ENCODE measurements at places on chromosomes 16 and 17.

DNA sequence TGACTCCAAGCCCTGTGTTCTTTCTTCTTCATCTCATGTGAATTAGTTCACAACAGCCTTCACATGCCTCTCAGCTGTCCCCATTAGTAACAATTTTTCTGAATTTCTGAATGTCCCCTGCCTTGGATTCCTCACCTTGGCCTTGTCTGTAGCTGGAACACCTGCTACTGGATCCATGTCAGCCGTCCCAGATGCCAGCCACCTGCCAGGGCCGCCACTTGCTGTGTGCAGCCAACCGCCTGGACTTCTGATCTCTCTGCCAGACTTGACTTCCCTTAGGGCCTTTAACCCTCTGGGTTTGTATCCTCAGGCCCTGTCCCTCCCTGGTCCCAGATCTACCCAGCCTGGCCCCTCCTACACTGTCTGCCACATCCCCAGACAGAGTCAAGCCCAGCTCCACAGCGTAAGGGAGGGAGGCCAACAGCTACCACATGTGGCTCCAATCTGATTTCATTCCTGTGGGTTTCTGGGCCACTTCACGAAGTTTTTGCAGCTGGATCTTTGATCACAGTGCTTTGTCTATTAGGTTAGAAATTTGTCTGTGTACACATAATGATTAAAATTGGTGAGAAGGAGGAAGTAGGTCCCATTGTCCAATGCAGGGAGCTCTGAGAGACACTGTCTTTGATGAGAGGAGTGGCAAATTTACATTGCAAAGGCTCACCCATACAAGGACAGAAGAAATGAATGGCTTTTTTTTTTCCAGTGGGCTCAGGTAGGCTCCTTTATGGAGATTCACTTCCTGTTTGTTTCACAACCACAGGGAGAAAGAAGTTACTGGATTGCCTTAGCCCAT is 15.3 kb downstream of the MPP2 start:
- DNase-seq: no peak

DNA sequence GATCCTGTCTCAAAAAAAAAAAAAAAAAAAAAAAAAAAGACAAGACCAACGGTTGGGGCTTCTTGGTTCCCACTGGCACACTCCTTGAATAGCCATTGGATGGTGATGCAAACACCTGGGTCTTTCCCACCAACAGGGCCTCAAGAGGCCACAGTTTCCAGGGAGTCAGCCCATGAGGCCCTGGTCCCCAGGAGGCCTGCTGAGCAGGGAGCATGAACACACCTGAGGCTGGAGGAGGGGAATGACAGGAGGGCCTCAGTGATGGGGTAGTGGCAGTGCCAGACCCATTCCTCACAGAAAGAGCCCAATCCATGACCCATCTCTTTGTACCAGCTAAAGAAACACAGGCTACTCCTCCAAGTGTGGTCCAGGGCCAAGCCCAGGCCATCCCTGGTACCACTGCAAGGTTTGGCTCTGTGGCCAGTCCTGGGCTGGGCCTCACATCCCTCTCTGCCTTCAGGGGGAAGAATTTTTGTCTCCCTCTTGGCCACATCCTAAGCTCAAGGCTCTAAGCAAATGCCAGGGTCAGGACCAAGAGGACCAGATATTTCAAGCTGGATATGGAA is 13.9 kb downstream of the ARL2BP start:
- peak; percentile 6 for DNase-seq

DNA sequence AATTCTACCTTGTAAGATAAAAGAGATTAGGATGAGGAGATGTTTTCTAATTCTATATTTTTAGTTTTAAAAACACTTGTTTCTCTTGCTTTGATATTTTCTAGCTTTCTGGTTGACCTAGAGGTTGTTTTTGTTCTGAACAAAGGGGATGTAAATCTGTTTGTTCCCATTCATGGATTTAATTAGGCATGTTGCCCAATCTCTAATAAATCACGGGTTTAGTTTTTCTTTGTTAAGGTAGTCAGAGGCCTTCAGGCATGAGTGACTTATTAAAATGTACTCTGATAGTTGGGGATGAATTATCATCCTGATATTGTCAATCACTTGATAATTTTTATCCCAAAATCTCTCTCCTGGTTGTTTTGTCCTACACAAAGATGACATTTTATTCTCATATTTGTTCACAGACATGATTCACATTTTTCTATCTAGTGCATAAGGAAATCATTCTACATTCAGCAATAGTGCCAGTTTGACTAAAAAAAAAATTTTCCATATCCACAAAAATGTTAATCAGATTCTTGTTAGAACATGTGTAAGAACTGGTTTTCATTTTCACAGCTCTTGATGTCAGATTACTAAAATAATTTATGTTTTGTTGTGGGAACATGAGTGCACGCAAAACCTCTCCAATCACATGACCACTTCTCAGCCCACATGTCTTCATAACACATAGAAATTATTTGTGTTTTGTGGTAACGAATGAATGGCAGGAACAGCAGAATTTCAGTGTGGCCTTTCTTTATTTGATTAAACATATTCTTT is 95.7 kb upstream of the AKTIP start:
- DNase-seq: no peak

GRCh38 chr17:60153606-60154390 is 4.0 kb downstream of the CA4 start:
- no peak for DNase-seq

DNA sequence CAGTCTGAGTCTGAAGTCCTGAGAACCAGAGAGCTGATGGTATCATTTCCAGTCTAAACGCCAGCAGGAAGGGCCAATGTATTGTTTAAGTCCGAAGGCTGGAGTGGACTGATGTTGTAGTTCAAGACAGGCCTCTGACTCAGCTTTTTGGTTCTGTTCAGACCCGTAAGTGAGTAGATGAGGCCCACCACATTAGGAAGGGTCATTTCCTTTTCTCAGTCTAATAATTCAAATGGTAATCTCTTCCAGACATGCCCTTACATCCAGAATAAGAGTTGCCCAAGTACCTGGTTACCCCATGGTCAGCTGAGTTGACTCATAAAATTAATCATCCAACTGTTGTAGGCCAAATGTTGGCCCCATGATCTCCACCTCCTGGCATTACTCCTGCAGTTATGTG is 442.6 kb upstream of the HSBP1 start:
- DNase-seq: no peak

GRCh38 chr16:31421587-31421986 is 6.6 kb downstream of the COX6A2 start:
- no peak for DNase-seq

GRCh38 chr16:81265658-81266451 is 27.4 kb downstream of the BCO1 start:
- peak; percentile 86 for DNase-seq

DNA sequence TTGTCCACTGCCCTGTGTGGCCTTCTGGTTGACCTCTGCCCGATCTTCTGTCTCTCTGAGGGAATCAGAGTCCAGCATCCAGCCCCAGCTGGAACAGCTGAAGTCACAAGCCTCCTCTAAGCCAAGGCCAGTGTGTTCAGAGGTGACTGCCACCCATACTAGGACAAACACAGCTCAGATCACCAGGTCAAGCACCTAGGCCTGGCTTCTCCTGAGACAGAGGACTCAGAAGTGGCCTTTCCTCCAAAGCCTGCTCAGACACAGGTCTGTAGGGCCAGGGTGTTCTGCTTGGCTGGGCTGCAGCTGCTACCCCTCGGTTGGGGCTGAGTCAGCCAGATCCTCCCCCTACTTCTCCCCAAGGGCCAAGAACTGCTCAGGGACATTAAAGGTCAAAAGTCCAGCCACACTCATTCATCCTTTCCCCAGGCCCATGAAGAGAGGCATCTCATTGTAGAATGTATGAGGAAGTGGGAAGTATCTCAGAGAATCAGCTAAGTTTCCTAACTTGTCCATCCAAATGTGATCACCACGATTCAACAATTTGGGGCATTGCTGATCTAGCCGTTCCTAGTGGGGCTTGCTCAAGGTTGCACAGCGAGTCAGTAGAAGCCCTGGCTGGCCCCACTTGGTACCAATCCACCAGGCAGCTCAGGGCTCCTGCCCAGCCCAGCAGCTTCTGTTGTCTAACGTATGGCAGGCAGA is 7.6 kb downstream of the SLC46A1 start:
- DNase-seq: no peak

GRCh38 chr17:30091121-30091670 is 25.4 kb upstream of the NSRP1 start:
- DNase-seq: no peak

DNA sequence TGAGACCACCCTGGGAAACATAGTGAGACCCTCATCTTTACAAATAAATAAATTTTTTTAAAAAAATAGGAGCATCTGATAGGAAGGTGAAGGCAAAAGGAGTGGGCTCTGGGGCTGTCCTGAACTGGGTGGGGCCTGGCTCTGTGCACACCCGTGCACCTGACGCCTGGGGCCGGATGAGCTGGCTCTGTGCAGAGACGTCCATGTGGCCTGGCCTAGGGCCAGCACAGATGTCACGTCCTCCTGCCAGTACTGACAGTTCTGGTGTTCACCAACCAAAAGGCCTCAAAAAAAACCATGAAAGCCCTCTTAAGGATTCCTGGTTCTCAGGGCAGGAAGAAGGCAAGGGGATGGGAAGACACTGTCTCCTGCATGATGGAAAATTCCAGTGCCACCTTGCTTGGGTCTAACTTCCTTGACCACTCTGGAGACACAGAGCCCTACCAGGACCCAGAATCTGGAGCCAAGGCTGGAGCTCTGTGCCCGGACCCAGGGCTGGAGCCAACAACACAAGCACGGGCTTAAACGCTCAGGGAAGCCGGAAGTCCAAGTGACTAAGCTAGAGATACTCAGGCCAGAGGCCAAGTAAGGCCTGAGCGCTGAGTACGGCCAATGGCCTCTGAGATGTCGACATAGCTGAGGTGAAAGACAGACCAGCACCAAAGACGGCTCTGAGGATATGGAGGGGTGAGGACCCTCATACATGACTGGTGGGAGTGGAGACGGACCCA is 32.9 kb downstream of the COPRS start:
- DNase-seq: no peak

DNA sequence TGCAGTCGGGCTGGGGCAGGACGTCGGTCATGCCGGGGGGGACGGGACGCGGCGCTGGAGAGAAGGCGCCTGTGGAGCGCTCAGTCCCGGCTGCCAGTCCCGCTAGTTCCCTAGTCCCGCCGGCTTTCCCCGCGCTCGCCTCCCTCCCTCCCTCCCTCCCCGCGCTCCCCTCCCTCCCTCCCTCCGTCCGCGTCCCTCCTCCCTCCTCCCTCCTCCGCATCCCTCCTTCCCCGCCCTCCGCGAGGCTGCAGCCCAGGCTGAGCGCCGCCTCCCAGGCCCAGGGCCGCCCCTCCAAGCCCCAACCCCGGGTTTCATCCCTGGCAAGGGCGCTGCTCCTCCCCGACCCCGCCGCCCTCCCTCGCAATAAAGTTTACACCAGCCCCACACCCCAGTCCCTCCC is 34.8 kb downstream of the TIMM22 start:
- peak; percentile 74 for DNase-seq

- DNase-seq: no peak
Measured at GRCh38 chr17:78779850-78780249, 2.2 kb downstream of the CYTH1 start.

- DNase-seq: no peak
Measured at GRCh38 chr16:10929853-10930754, 12.2 kb downstream of the DEXI start.

DNA sequence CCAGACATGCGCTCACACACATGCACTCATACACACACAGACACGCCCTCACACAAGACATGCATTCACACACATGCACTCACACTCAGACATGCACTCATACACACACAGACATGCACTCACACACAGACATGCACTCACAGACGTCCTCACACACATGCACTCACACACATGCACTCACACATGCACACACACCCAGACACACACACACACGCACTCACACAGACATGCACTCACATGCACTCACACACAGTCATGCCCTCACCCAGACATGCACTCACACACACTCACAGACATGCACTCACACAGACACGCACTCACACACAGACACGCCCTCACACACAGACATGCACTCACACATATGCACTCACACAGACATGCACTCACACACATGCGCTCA is 2.1 kb upstream of the ZNF469 start:
- no peak for DNase-seq

DNA sequence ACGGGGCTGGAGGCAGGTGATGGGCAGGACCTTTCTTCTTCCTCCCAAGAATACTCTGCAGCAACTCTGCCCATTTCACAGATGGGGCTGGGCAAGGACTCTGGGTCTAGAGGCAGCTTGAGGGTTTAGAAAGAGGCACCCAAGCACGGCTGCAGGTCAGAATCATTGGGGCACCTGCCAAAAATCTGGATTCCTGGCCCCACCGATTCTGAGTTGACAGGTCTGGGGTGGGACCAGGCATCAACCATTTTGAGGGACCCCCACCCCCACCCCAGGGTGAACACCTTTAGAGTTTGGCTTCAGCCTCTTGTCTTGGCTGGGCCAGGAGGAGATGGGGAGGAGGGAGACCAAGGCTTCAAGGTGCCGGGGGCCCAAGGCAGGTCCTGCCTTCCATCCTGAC is 5.3 kb downstream of the SPPL2C start:
- DNase-seq: no peak

DNA sequence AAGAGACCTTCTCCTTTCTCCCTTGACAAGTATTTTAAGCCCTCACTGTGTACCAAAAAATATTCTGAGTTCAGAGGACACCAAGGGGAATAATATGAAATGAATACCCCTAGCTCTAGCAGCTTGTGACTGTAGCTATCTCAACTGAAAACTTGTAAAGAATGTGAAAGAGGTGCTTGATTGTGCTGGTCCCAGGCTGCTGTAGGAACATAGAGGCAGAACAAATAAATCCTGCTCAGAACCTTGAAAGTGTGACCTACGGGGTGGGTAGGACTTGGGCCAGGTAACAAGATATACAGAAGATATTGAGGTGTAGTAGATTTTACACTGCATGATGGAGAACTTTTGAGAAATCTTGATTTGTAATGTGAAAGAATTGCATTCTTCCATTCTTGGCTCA is 606.8 kb downstream of the TOX3 start:
- DNase-seq: no peak
